ENCODE measurements at places on chromosomes 1 and 21. TPM values are rescaled to one million over a fixed set of nuclear protein-coding genes. Genes with fewer than 3 reads are reported as not detected.

DNA sequence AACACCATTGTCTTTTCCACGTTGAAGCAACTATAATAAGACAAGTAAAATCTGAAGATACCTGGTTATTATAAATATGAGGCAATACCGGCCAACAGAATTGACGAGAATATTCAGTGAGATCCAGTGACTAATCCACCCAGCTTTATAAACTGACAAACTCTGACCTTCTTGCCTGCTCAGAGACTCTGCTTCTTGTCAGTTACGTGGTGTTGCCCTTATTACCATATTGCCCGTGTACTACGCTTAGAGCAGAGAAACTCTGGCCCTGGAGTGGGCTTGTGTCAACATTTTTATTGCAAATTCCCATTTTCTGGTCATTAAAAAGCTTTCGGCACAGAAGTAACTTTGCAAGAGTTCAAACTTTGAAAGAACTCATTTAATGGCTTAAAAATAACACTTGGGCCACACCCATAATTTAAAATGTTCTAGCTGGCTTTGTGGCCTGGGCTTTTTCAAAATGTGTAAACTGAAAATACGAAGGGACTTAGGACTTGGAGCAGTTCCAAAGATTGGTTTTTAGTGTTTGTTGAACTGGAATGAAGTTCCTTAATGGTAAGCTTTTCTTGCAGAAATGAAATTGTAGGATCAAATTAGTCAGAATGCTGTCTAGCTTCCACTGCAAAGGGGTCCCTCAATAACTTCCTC lies 266.2 kb downstream of the LMO4 start:
- DNase-seq: no peak

G0S2 gene
- total RNA-seq: 1.0 TPM

DNA sequence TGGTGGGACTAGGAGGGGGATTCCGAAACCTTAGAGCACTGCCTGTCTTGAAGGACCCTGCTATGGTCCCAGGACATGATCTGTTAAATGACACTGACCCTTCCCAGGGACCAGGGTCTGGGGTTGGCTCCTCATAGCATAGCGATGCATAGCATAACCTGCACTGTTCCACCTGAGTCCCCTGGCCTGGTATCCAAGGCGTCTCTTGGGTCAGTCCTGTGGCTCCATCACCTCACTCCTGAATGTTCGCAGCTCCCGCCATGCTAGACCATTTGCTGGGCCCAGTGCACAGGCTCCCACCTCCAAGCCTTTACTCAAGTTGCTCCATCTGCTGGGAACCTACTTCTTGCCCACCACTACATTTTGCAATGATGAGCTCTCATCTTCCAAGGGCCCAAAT lies 39.0 kb upstream of the MAGOH start:
- no peak for DNase-seq

DNA sequence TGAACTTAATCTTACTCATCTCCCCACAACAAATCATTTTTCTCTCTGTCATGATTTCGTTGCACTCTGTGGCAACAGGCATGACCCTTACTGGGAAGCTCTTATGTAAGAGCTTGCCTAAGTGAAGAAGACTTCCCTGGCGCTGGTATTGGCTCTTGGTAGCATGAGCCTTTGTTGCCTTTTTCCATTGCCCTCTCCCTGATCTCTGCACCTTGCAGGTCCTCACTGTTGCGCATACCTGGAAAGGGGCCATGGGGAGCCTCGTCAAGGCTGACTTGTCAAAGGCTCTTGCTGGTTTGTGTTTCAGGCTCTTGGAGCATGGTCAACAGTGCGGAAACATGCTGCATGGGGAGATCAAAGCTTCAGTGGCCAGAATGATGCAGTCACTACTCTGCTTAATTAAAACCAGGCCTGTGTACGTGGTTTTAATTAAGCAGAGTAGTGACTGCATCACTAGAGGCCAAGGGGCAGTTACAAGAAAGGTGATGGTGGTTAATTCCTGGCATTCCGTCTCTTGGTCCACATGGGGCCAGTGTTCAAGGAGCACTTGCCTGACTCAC lies 141.3 kb downstream of the SPATA46 start:
- peak; percentile 17 for DNase-seq

DNA sequence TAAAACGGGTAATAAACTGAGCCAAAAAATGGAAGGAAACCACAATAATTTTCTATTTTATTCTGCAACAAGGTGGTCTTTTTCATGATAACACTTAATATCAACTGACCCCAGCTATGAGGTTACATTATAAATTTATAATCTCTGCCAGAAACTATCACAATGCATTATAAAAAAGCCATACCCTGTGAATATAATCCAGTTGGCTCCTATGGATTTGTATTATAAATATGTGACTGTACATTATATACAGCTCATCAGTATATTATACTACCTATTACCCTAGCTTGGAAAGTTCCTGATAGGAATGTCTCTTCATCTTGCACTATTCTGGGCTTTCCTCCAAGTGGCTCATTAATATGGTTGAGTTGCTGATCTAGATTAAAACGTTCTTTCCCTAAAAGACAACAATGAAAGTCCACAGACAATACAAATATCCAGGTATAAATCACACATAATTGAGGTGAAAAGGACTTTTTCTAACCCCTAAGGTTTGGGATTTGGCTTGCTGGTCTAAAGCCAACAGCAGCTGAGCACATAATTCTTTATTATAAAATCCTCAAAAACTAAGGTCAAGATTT lies 487.7 kb downstream of the TTLL7 start:
- no peak for DNase-seq

DNA sequence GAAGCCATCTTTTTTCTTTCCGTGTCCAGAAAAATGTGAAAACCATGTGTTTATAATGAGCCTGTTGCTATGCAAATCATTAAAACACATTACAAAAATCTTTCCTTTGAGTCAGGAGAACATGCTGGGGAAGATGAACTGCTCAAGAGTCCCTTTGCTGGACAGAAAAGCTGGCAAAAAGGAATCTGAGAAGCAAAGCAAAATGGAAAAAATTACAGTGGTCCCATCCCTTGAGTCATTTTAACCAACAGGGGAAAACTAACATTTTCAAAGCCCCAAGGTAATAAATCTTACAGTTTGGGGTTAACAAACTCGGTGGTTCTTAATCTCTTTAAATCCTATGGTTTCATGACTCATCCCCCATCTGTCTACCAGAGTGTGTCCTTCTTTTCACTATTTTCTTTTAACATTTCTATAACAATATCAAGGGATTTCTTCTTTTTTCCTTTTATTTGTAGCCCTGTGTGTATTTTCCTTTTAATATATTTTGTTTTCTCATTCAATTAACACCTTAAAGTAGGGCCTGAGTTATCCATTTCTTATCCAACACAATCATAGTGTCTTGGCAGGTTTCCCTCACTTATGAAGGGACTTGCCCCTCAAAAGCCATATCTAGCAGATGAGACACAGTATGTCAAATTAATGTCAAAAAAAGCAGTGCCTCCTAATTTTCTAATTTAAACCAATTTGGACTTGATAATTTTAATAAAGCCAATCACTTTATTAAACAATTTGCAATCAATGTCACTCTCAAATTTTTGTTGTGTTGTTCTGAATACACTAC lies 105.4 kb downstream of the PTPN14 start:
- peak; percentile 99 for DNase-seq

- peak; percentile 31 for DNase-seq
Observed at GRCh38 chr21:44870748-44871495, 2.6 kb downstream of the PTTG1IP start.

GRCh38 chr1:165006831-165007230 lies 349.7 kb downstream of the LMX1A start:
- DNase-seq: no peak

DNA sequence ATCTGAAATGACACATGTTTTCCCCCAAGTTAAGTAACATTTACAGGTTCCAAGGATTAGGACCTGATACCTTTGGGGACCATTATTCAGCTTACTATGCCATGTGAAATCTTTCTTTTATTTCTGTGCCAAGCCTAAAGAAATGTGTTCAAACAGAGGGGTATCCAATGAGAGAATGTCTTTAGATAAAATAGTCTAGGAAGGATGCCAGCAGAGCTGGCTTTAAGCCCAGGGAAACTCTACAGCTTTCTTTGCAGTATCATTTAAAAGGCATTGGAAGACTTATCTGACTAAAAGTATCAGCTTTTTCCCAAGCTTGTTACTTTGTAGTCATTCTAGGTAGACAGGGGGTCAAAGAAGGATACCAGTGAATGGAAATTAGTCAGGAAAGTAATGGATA lies 860.4 kb downstream of the PLA2G4A start:
- peak; percentile 54 for DNase-seq

DNA sequence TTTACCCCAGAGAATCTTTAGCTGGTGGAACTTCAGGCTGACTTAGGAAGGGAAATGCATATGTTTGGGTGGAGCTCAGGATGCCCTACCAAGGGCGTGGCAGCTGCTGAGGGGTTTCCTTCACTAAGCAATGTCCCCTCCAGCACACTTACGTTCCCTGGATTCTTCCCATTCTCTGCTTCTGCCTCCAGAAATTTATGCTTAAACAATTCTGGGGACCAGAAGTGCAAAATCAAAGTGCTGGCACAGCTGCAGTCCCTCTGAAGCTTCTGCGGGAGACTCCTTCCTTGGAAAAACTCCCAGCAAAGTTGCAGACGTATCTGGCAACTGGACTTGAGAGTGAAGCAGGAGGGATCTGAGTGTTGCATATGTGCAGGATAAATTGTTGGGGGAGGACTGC lies 402.8 kb downstream of the PCP4 start:
- no peak for DNase-seq

DNA sequence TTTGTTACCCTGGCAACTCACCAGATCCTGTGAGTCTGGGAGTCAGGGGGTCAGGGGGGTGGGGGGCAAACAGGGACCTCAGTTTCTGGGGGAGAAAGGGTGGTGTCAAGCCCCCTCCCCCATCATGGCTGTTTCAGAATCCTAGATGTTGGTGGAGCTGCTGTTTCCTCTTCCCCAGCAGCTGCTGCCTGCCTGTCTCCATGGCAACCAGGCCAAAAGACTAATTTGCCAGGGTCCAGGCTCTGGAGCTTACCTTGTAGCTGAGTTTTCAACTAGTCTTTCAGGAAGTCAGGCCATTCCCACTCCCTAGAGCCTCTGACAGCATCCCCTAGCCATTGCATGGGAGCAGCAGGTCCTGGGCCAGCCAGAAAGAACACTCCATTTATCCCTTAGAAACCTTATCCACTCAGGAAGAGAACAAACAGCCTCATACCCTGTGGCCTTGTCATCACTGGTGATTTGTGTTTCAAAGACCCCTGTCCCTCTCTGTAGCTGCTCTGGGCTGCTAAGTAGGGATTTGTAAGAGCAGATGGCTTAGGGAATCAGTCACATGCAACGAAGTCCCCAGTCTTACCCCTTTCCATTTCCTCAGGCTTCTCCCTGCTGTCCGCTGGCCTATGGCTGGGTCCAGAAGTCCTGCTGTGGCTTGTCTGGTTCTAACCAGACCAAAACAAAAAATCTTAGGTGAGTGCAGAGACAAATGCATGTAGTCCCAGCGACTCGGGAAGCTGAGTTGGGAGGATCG lies 21.5 kb upstream of the STMN1 start:
- DNase-seq: peak; percentile 82

DNA sequence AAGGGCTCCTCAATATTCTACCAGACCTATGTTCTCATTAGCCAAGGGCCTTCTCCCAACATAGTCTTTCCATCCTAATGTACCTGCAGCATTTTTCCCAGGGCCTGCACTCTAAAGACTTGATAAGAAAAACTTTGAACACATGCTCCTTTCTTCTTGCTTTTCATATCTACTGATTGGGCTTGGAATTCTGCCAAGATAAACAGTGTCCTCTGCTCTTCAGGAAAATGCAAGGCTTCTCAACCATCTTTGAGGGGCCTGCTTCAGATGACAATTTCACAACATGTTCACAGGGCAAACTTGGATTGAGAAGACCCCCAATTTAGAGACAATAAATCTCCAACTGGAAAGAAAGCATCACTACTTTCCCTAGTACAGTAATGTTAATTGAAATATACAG lies 25.8 kb upstream of the PPT1 start:
- DNase-seq: no peak

GPR153 gene
- 38.2 TPM for total RNA-seq

CRP gene
- total RNA-seq: not detected

DNA sequence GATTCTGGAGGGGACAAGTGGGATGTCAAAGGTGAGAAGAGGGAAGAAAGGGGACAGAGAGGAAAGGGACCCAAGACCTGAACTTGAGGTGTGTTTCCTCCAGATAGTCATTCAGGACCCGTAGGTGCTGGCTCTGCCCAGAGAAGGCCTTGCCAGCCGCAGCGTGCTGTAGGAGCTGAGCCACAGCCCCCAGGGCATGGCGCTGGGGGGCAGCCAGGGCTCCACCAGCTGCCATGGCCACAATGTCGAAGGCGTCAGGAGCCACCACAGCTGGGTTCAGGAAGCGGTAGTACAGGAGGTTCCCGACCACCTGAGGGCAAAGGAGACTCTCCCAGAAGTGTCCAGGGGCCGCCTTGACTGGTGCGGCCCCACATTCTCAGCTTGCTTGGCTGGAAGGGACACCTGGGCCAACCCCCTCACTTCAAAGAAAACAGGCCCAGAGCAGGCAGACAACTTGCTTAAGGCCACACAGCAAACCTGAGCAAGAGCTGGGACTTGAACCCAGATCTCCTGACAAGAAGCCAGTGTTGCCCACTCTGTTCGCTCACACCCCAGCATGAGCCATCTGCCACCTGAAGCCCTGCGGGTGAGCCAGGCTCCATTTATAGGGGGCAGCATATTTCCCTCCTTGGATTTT lies 34.0 kb upstream of the MEF2D start:
- DNase-seq: no peak

DNA sequence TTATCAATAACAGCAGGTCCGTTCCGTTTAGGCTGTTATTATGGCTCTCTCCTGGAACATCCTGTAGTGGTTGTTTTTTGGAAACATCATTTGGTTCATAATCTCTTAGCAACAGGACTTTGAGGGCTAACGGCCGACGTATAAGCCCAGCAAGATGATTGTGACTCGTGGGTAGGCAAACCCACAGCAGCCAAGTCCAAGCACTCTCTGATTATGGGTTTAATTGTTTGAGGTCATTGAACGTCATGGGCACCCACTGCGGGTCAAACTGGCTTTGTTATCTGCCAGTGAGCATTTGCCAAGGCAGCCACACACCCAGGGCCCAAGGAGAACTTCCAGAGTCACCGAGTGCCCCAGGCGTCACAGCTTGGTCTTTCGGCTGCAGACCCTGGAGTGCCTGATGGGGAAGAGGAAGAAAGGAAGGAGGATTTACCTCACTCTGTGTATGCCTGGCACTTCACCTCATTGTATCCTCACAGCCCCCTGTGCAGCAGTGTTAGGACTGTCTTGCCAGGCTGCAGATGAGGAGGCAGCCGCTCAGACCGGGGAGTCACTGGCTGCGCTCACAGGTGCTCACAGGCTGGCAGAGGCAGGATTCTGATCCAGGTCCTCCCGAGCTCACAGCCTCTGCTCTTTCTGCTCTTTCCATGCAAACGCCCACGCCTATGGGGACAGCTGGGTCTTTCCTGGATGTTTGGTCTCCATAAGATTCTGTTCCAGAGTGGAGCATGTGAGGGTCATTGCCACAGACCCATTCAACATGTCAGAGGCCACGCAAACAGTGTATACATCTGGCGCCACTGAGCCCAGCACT lies 30.8 kb upstream of the EPS8L3 start:
- peak; percentile 27 for DNase-seq

AJAP1 gene
- total RNA-seq: not detected

DNA sequence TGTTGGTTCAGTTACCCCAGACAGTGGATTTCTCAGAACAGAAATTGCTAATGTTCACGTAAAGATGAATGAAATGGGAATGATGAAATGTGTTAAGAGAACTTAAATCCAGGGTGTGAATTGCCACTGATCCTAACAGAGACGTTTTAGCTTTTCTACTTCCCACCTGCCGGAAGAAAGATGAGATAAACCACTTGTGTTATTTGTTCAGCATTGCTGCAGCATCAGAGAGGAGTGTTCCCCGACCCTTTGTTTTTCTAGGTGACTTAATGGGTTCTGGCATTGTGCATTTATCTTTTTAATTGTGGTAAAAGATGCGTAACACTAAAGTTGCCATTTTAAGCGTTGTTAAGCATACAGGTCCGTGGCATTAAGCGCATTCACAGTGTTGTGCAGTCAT lies 122.3 kb downstream of the GALNT2 start:
- DNase-seq: no peak
